Fibroblast of the aortic adventitia (primary cell): ENCODE measurements at places on chromosomes 6 and 20.

DNA sequence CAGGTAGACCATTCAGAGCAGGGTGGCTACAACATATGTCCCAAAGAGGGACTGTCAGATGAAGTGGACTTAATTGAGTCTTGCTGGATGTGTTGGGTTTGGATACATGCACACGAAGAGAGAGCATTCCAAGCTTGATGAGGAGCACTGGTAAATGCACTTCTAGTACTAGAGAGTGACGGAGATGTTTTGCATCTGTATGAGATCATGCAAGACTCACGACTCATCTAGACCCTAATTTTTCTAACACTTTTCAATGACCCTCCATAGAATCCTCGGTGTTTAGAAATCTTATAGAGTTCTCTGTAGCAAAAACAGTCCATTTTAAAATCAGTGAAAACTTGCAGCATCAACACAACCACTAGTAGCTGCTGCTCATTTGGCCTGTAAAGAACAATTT, 4.8 kb upstream of the AIG1 start:
- DNase-seq, result no peak

GRCh38 chr6:25925876-25926275, 4.6 kb downstream of the SLC17A2 start:
- peak; percentile 1 for DNase-seq

GRCh38 chr6:139625998-139626975, 251.8 kb upstream of the CITED2 start:
- DNase-seq, result peak; percentile 45

- no peak for DNase-seq
These were observed 4.0 kb upstream of the CNKSR3 start for GRCh38 chr6:154514481-154514880.

DNA sequence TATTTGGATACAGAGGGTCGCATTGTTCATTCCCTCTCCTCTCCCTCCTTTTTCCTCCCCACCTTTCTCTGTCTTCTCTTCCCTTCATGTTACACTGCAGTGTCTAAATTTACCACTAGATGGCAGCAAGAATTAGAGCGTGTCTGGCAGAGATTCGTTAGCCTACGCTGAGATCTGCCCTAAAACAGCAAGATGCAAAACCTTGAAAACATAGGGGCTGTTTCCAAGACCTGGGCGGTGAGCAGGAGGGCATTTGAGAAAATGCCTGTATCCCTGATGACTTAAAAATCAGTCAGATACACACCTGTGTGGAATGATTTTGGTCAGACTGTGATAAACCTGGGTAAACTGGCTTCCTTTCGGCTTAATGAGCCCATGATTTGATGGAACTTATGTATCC, 101.5 kb upstream of the ISM1 start:
- peak; percentile 74 for DNase-seq

DNA sequence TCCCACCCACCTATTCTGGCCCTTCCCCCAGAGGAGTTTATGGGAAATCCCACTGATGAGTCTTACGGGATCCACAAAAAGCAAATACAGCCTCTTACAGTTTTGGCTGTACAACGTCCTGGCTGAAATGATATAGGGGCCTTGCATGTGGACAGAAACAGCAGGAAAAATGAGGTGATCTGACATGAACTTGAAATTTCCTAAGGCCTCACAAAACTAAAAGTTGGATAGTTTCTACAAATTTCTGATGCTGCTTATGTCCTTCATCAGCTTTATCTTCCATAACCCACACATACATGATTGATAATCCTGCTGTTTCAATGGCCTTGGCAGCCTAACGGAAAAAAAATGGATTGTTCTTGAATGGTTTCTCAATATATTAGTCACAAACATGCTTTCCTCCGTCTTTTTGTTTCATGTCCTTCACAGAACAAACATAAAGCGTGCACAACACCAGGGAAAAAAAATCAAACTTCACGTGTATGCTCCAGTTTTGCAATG, 118.8 kb downstream of the BMP5 start:
- DNase-seq, result no peak

DNA sequence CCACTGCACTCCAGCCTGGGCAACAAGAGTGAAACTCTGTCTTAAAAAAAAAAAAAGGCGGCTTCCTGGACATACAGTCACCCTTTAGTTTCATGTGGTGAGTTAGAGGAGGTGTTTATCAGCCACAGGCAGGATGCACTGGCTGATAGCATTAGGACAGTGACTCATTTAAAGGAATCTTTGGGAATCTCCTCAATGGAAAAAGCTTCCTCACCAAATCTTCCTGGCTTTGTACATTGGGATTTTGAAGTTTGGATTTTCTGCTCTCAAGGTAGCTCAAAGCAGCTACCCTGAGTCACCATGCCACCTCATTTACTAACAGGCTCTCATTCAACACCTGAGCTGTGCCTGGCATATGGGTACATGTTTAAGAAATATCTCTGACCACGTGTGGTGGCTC, 20.2 kb downstream of the PRPH2 start:
- peak; percentile 64 for DNase-seq

- DNase-seq, result no peak
These were observed 9.3 kb downstream of the TRIM15 start for GRCh38 chr6:30172681-30173080.

DNA sequence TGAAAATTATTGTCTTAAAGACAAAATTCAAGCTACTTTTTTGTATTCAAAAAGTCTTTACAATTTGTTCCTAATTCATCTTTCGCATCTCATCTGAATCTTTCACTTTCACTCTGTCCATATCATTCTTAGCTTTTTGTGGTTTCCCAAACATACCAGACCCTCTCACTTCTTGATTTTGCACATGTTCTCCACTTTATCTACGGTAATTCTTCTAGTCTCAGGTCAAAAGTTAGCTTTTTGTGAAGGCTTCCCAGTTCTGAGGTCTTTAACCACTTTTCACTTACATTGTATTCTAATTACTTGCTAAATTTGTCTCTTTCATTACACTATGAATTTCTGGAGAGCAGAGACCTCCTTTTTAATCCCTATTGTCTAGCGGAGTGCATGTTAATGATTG, 34.6 kb upstream of the EPHA7 start:
- DNase-seq, result no peak
